ENCODE measurements at places on chromosomes 5 and 9.

- DNase-seq, result no peak
These were observed 107.8 kb upstream of the NR4A3 start for GRCh38 chr9:99713838-99714306.

DNA sequence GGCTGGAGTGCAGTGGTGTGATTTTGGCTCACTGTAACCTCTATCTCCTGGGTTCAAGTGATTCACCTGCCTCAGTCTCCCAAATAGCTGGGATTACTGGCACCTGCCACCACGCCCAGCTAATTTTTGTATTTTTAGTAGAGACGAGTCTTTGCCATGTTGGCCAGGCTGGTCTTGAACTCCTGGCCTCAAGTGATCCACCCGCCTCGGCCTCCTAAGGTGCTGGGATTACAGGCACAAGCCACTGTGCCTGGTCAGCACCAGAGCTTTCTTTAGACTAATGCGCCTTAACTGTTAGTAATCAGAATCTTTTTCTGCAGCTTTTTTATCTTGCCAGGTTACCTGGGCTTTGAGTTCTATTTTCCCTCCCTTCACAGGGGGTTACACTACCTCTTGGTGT, 18.4 kb downstream of the PTGS1 start:
- no peak for DNase-seq

- DNase-seq, result no peak
These were observed 138.1 kb upstream of the COL5A1 start for GRCh38 chr9:134503301-134504105.

- no peak for DNase-seq
These were observed 256.4 kb upstream of the IRX1 start for GRCh38 chr5:3339092-3339797.

DNA sequence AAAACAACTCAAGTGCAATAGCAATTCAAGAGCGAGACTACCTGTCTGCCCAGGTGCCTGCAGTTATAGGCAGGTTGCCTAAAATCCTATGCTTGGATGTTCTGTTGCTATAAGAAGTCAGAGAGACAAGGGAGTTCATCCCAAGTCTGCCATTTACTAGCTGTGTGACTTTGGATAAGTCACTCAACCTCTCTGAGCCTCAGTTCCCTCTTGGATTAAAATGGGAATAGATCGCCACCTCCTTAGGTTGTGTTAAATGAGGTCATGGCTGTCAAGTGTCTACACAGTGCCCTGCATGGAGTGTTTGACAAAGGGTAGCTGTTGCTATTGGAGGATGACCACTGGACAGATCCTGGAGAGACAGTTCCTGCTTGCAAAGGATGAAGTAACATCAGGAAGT, 1.3 kb upstream of the ZBTB34 start:
- no peak for DNase-seq

DNA sequence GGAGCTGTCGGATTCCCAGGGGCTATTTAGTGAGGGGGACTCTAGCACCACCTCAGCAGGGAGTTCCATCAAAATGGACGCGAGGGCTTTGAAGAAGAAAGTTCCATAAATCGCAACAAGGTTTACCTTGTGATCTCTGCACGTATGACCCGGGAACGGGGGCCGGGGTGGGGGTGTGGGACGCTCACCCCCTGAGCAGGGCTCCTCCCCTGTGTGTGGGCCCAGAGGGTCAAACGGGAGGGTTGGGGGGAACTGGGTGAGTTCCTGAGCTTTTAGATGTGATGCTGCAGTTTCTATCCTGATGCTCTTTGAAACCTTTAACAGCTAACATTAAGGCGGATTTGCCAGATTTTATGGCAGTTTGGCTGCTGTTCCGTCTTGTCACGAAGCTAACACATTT, 18.9 kb upstream of the LRRC14B start:
- DNase-seq, result no peak

GRCh38 chr5:131266370-131267060, 2.7 kb downstream of the CDC42SE2 start:
- DNase-seq, result no peak

DNA sequence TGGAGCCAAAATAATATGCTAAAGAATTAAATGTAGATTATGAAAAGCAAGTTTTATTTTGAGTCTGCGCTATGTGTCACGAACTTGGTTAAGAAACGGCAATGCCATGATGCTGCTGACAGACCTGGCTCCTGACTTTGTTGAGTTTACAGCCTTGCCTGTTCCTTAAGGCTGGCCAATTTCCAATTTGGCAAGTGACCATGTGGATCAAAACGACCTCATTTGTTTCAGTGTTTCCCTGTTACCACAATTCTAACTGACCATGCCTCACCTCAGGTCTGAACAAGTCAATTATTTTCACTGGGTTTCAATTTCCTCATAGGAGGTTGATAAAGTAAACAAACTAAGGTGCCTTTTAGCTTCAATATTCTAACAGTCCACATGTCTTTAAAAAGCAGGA, 461.4 kb downstream of the ZNF608 start:
- DNase-seq, result no peak

- DNase-seq, result no peak
These were observed 10.6 kb downstream of the HMCN2 start for GRCh38 chr9:130276121-130276520.

DNA sequence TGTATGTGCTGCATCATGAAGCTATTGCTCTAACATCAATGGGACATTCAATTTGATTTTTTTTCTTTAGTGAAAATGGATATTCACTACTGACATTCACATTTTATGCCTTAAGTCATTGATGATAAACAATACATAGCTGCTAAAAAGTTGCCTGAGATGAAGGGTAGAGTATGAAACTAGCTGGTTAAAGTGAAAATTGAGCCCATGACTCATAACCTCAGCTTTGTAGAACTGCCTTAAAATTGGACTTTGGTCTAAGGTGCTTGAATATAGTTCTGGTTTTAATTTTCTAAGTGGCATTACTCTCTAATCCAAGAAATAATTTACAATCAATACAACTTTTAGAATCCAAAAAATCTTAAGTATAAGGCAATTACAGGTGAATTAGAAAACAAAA, 740.4 kb upstream of the RIOK2 start:
- no peak for DNase-seq

GRCh38 chr5:172071309-172071875, 65.0 kb upstream of the FBXW11 start:
- no peak for DNase-seq
